ENCODE measurements at places on chromosomes 7 and 10.

GRCh38 chr10:80196270-80196949 is 8.9 kb downstream of the ANXA11 start:
- peak; percentile 79 for DNase-seq

- no peak for DNase-seq
These were observed 5.0 kb downstream of the PTPRE start for GRCh38 chr10:127911867-127912257.

DNA sequence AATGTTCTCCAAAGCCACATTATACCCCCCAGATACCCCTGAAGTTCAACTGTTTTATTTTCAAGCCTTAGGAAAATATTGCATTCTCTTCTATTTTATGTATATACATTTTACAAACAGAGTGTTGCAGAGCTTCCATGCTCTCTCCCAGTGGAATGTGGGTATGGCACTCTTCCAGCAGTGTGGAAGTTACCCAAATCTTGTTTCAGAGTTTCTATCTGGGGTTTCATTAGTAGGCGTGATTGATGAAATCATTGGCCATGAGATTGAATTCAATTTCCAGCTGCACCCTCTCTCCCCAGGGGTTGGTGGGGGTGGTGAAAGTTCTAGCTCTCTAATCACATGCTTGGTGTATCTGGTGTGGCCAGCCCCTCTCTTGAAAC is 350.4 kb downstream of the RPS24 start:
- no peak for DNase-seq

- DNase-seq, result no peak
These were observed 191.4 kb downstream of the EBF3 start for GRCh38 chr10:129772468-129773358.

DNA sequence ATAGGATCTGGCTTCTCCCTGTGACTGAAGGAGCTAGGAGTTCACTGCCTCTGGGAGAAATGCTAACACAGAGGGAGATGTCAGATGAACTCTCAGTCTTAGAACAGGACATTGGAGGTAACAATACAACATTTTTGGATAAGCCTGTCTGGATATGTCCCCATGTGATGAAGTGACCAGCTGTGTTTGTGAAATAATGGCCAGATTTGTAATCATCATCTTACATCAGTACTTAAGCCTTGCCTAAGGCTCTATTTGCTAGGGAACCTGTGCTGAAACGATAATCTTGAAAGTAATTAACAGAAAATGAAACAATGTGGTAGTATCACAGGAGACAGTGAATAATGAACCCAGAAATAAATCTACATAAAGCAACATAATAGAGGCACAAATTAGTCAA is 56.2 kb downstream of the CRPPA start:
- no peak for DNase-seq

DNA sequence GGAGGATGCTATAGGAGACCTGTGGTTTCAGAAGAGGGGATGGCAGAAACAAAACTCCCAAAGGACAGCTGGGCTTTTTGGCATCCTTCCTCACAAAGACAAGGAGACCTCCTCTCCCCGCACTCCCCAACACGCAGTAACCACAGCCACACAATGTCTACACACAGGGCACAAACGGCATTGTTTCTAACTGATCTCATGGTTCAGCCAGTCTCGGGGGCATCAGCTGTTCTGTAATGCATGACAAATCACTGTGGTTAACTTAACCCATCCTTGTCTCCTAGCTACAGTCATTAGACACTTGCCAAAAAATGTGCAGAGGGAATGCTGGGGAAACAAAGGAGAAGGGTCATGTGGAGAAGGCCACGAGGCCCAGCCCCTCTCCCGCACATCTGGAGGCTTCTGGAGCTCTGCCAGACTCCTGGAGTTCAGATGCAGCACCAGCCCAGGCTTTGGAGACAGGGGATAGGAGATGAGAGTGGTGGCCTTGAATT is 7.6 kb upstream of the ADAMTS14 start:
- DNase-seq, result no peak

All from right renal cortex interstitium (tissue), 3 donors.